ENCODE measurements at places on chromosomes 2 and 18.
A peak's percentile ranks its signal among the peaks of the same experiment; 100 is the strongest.

- DNase-seq = no peak
These were observed 138.3 kb upstream of the ST6GAL2 start for GRCh38 chr2:107024269-107024668.

GRCh38 chr2:70939001-70939838 is 3.5 kb downstream of the ATP6V1B1 start:
- DNase-seq = no peak

DNA sequence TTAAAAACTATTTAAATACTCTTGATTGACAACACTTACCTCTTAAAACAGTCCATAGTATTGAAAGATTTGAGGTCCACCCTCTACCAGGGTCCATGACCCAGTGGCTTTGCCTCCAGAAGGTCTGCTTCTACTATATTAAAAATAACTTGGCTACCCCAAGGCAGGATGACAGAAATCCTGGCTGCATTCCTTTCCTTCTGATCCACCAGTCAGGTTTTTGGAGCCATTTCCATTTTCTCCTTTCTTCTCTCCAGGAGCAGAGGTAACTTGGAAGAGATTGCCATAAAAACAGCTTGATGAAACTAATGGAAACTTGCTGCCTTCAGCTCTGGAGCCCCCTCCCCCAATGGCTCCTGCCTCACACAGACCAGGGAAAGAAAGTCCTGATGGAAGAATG is 2.6 kb upstream of the FAM171B start:
- DNase-seq = no peak

DNA sequence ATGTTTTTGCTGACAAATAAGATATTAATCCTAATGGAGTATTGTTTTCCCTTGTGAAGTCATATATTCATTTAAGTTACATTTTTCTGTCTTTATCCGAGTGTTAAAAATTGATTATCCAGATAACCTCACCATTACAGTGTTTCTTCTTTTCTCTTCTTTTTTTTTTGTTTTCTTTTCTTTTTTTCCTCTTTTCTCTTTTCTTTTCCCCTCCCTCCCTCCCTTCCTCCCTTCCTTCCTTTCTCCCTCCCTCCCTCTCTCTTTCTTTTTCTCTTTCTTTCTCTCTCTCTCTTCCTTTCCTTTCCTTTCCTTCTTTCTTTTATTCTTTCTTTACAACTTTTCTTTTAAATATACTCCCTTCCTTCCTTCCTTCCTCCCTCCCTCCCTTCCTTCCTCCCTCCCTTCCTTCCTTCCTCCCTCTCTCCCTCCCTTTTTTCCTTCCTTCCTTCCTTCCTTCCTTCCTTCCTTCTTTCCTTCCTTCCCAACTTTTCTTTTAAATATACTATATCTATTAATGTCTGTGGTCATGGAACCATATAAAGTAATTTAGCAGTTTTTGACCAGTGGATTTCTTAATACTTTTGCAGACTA is 40.9 kb downstream of the UBE2E3 start:
- no peak for DNase-seq

- no peak for DNase-seq
These were observed 113.7 kb downstream of the EPB41L3 start for GRCh38 chr18:5430131-5430530.

DNA sequence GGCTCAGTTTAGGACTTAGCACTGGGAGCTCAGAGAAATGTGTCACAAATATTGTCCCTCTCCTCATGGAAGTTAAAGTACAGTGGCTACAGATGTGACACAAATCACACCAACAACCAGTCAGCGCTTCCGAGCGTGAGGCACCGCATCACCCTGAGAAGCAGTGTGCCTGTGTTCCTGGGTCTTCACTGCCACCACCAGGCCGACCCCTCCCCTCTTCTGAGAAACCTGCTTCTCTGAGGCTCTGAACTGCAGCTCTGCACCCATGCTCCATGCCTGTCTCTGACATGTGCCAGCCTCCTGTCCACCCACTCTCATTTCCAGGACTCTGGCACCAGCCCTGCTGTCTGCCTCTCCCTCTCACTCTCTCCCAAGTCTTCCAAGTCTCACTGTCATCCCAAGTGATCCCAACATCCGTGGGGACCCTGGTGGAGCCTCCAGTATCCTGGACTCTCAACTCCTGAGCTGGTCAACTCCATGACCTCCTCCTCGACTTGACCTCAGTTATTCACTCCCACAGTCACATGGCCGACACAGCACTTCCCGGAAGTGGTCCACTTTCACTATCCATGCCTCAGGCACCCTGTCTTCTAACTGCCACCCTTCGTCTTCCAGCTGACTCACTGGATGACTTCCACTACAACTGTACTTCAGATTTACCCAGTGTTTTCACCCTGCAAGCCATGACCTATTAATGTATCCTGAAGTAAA is 73.5 kb downstream of the FBXO15 start:
- no peak for DNase-seq

- peak; percentile 55 for DNase-seq
These were observed 79.1 kb upstream of the DNMT3A start for GRCh38 chr2:25420820-25421237.
